Substantia nigra (tissue), 51 donors: ENCODE measurements at places on chromosomes 1 and 21.

DNA sequence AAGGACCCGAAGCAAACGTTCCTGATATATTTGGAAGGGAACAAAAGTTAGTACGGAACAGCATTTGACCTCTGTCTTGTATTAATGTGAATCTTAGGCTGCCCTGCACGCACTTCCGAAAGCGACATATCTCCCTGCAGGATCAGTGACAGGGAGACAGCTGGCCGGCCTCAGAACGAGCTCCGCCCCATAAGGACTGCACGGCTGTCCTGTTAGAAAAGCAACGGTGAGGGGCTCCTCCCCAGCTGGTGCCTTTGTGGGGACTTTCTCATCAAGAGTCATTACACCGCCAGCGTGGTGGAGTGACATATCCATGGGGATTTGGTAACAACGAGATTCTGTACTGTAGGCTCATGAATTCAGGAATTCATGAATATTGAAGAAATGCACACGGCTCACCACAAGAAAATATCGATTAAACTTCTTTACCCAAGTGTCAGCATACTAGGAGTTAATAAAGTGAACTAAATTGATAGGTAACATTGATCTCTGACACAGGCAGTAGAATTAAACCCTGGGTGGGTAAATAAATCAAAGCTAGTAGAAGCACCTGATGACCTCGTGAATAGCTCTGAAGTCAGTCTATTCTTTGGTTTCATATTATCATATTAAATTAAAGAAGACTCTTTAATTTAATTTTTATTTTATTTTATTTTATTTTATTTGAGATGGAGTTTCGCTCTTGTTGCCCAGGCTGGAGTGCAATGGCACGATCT lies 8.1 kb upstream of the GREM2 start:
- DNase-seq, result no peak

GRCh38 chr1:198679535-198680173 lies 40.8 kb downstream of the PTPRC start:
- no peak for DNase-seq

GRCh38 chr1:24202987-24203386 lies 15.9 kb upstream of the IFNLR1 start:
- no peak for DNase-seq

- DNase-seq, result no peak
Measured at GRCh38 chr21:39874759-39875158, 7.5 kb downstream of the PCP4 start.

DNA sequence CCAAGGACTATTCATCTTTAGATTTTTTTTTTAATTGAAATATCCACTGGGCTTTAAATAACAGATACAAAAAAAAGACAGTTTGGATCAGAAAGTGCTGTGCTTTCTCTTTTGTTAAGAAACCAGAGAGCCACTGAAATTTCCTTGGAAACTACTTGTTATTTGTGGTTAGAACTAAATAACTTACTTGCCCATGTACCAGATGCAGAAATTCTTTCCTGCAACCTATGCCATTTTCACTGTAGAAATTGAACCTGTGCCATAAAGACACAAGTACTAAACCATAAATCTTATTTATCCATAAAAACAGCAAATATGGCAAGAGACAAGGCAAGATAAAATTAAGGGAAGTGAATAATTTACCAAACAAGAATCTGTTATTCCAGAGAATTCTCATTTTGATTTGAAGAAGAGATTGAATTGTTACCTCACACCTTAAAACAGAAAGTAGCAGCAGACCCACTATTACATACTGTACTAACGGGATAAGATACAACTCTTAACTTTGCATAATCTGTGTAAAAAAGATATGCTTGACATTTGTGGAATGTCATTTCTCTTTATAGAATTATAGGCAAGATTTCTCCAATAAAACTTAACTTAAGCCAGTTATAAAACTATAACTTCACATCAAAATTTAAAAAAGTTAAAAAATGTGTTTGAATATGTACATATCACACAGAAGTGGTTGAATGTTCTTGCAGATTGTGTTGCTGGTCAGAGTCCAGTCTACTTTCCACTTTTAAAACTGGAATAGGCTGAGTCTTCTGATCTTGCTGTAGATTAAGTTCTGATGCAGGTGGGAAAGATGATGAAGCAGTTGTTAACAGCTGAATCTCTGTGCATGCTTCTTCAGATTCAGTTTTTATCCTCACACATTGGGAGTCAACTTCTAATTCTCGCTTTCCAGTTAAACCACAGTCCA lies 6.3 kb upstream of the PHTF1 start:
- DNase-seq, result no peak
